WTC11 (cell line): ENCODE measurements at places on chromosomes 5 and 9.

DNA sequence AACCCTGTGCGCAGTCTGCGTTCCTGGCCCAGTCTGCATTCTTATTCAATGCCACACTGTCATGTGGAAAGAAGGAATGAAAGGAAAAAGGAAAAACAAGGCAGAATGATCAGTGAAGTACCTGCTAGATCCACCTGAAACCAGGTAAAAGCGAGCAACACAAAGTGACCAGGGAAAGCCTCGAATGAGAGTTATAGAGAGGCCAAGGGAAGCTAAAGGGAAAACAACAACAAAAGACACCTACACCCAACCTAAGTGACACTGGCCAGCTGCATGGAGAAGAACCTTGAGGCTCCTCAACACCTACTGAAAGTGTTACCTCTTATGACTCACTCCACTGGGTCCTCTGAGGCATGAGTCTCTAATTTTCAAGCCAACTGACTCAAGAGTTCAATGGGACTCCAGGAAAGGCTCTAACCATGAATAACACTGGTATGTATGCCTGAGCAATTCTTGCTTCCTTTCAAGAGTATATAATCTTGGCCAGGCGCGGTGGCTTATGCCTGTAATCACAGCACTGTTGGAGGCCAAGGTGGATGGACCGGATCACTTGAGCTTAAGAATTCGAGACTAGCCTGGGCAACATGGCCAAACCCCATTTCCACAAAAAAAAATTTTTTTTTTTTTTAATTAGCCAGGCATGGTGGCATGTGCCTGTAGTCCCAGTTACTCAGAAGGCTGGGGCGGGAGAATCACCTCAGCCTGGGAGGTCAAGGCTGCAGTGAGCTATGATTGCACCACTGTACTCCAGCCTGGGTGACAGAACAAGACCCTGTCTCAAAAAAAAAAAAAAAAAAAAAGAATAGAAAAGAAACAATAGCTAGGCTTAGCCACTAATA is 29.0 kb downstream of the MTMR12 start:
- DNase-seq: no peak

- no peak for DNase-seq
Observed at GRCh38 chr9:127333221-127334064, 63.5 kb upstream of the SLC2A8 start.

GRCh38 chr5:88664645-88665044 is 218.3 kb downstream of the MEF2C start:
- no peak for DNase-seq

DNA sequence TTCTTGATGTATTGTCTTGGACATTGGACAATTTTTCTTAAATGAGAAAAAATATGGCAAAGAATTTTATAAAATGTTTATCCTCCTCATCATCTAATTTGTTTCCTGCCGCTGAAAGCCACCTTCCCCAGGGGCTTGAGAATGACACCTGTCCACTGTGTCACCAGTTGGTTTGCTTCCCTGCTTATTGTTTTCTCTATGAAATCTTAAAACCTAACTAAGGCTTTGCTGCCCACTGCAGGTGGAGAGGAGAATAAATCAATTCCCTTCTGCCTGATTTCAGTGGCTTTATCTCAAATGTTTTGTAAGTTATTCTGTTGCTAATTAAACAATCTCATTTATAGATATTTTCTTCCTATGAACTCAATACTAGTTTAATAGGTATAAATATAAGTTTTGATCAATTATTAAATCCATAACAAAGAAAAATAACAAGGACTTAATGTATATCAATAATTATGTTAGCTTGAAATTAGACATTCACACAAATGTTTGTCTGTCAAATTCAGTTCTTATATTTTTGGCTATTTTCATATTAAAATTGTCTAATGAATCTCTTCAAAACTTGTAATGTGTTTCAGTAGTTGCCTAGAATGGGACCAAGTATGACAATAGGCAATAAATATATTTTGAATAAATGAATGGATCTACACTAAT is 822.5 kb downstream of the PTPRD start:
- DNase-seq: peak; percentile 26

GRCh38 chr9:123483191-123483803 is 127.3 kb downstream of the CRB2 start:
- DNase-seq: no peak

- DNase-seq: no peak
Observed at GRCh38 chr9:126546036-126546435, 67.7 kb upstream of the LMX1B start.

- peak; percentile 79 for DNase-seq
Observed at GRCh38 chr5:167723254-167723871, 568.1 kb upstream of the WWC1 start.

- DNase-seq: no peak
Observed at GRCh38 chr9:72274916-72275315, 90.1 kb downstream of the ZFAND5 start.

GRCh38 chr5:9148242-9148641 is 397.6 kb downstream of the SEMA5A start:
- DNase-seq: no peak

DNA sequence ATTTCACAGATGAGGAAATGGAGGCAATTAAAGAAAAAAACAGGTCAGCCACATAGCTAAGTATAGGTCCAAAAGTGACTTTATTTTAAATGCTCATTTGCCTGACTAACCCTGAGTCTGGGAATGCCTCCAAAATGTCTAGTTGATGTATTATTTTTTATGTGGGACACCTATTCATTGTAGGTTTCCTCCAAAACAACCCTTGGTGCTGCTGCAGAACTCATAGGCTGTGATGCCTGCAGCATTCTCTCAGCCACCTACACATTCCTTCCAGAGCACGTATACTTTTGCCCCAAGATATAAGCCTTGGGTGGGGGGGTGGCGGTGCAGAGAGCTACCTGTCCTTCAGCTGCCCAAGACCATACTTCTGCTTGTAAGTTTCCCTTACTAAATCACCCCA is 77.4 kb downstream of the MSX2 start:
- DNase-seq: no peak

DNA sequence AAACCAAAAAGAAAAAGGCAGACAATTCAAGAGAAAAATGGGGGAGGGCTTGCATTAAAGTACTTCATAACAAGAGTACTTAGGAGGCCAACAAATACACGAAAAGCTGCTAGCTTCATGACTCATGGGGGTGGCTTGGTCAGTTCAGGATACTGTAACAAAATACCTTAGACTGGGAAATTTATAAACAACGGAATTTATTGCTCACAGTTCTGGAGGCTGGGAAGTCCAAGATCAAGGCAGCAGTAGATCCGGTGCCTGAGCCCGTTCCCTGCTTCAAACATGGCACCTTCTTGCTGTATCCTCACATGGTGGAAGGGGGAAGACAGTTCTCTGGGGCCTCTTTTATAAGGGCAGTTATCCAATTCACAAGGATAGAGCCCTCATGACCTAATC is 111.4 kb downstream of the C9orf50 start:
- no peak for DNase-seq

GRCh38 chr9:131631306-131631705 is 86.0 kb downstream of the PRRT1B start:
- no peak for DNase-seq

- no peak for DNase-seq
Observed at GRCh38 chr5:94517490-94518488, 100.6 kb downstream of the KIAA0825 start.

GRCh38 chr9:83999141-83999918 is 18.7 kb downstream of the RMI1 start:
- DNase-seq: no peak

- no peak for DNase-seq
Observed at GRCh38 chr9:18755263-18755662, 277.7 kb downstream of the SAXO1 start.

GRCh38 chr5:39453606-39454005 is 28.8 kb upstream of the DAB2 start:
- no peak for DNase-seq

GRCh38 chr5:172920447-172920849 is 38.8 kb upstream of the RPL26L1 start:
- no peak for DNase-seq

DNA sequence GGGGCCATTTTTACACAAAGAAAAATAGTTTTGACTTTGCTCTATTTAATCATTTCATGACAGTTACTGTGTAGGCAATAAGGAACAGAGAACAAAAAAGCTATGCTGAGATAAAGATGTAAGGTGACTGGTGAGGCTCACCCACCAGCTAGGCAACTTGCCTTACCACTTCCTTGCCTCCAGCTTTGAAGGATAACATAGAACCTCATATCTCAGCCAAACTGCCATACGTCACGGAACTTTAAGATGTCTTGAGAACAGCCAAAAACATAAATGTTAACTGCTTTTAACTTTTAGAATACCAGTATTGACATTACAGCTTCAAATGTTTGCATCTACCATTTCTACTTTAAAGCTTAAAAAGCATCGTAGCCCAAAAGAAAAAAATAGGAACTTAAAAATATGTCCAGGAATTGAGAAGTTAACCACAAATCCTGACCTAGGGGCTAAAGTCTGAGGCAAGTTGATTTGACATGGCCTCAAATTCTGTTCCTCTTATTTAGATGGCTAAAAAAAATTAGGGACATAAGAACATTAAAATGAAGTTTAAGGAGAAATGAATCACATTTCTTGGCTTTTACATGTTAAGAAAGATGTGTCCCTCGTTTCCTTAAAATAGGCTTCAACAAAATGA is 7.7 kb upstream of the GCNT4 start:
- DNase-seq: no peak

DNA sequence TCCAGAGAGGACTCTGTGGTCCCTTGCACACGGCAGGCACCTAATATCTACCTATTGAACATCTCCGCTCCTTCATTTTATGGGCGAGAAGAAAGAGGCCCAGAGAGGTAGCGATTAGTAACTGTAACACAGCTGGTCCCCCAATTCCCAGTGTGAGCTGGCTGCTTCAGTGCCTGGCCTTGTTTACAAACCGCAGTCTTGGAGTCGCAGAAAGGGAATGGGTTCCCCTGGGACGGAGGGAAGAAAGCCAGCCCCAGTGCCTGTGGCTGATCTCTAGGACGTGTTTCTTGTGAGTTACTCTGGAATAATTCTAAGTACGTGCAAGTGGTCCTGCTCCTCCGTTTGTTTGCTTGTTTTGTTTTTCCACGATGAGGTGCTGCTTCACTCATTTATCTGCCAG is 52.0 kb downstream of the CFAP77 start:
- DNase-seq: no peak

- DNase-seq: no peak
Observed at GRCh38 chr9:134234001-134234660, 69.8 kb upstream of the RNU6ATAC start.

DNA sequence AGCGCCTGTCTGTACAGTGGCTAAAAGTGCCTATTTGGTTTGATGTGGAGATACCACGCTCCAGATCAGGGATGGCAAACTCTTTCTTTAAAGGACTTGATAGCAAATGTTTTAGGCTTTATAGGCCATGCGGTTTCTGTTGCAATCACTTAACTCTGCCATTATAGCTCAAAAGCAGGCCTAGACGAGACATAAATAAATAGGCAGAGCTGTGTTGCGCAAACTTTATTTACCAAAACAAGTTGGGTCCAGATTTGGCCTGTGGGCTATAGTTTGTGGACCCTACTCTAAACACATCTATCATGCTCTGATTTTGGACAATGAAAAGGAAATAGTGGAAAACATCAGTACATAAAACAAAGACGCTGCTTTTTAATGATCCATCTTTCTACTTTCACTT is 79.2 kb downstream of the PTCH1 start:
- no peak for DNase-seq

GRCh38 chr5:65204966-65205365 is 276.8 kb downstream of the ADAMTS6 start:
- no peak for DNase-seq

DNA sequence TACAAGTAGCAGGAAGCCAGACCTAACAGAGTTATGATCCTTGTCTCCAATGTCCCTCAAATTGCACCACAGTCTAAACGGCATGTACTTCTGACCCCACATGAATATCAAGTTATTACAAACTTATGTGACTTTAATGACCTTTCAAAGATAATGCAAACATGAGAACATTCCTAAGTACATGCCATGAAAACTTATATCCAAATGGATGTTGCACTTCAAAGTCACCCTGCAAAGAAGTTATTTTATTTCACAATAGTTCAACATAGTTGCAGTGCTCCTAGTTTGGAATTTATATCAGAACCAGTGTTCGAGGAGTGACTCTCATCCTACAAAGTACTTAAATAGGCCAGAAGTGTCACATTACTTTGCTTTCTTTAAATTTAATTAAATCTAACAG is 41.2 kb upstream of the ITGA1 start:
- DNase-seq: no peak

DNA sequence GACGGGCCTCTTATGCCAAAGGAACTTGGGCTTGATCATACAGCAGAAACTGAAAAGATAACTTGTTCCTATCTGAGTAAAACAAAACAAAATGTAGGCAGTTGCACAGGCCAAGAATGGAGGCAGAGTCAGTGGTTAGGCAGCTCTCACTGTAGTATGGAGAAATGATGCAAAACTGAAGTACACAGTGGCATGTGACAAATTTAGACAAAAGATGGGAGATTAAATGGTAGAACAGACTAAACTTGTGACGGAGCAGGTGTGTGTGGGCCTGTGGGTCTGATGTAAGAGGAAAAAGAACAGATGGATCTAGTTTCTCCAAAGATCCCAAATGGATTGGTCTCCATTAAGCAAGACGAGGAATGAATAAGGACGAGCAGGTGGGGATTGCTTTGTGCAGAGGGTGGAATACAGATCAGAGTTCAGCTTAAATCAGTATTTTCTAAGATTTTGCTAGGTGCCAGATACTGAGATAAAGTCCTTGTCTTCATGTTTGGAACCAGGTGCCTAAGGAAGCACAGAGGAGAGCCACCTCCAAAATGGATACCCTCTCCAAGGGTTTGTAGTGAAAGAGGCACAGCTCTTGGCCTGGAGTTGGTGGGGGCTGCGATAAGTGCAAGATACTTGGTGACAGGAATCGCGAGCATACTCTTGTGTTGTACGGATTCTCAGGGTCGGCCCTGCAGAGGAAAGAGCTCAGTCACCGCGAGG is 722 bp upstream of the DCP2 start:
- DNase-seq: no peak

DNA sequence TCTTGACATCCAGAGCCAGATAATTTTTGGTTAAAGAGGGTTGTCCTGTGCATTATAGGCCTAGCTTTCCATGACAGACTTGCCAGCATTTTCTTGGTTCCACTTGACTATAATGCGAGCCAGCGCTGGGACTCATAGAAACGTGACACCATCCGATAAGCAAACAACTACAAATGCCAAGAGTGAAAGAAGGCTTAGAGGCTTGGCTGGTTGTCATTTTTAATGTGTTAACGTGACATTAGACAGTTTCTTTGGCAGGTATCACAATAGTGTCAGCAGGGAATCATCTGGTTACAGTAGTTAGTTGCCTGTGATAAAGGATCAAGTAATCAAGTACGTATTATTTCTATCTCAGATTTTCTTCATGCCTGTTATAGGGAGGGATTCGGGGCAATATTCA is 20.0 kb upstream of the LIFR start:
- no peak for DNase-seq

DNA sequence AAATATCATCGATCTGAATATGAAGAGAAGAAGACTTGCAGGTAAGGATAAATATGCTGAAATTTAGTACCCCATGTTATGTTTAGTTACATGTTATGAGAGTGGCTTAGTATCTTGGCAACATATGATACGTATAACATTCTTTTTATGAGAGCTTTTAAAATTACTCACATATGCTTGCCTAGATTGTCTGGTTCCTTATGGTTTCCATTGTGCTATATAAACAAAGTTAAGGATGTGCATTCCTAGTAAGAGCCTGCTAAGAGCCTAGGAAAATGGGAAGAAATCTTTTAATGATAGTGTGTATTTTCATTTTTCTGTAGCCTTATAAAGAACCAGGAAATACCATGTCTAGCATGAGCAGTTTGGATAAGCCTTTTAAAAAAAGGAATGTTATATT is 112.0 kb upstream of the KCNN2 start:
- no peak for DNase-seq
